ENCODE measurements at places on chromosomes 13 and 19.

- DNase-seq, result no peak
These were observed 26.7 kb upstream of the TDRD3 start for GRCh38 chr13:60370343-60370742.

GRCh38 chr13:113787694-113788093 lies 28.7 kb downstream of the TMEM255B start:
- DNase-seq, result no peak

DNA sequence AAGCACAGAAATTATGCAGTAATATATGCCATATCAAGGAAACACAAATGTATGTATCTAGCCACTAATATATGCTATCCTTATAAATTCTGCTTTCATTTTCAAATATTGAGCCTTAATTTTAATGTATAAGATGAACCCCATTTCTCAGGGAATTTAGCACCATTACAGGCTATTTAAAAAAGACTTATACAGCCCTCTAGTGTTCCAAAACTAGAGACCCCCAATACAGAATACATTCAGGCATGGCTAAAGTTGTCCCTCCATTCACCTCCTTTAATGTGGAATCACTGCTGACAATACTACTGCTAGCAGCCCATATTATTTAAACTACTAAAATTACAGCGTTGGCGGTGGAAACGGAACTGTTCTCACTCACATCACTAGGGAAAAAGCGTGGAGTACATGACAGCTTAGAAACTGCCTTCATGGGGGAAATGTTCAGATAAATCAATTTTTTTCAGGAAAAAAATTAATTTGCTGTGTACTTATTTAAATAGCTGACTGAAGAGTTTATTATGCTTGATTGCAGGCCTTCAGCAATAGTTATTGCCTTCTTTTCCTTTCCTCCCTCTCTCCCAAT lies 541.0 kb downstream of the PCDH9 start:
- no peak for DNase-seq

GRCh38 chr13:20565115-20565736 lies 1.7 kb upstream of the IFT88 start:
- no peak for DNase-seq

- no peak for DNase-seq
These were observed 24.2 kb downstream of the GAS6 start for GRCh38 chr13:113839536-113840204.

GRCh38 chr13:97834250-97834649 lies 119.2 kb upstream of the IPO5 start:
- no peak for DNase-seq

DNA sequence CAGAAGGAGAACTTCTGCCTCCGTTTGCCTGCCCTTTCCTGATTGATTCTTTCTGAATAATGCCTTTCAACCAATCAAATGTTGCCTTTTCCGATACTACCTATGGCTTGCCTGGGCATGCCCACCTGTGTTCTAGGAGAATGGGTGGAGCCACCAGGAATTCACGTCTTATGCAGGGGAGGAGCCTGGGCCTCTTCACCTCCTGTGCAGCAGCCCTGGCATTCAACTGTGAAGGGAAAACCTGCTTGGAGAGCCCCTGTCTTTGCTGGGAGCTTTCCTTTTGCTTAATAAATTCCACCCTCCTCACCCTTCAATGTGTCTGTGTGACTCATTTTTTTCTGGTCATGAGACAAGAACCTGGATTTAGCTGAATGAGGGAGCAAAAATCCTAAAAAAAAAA lies 730.7 kb downstream of the UQCRFS1 start:
- DNase-seq, result no peak

GRCh38 chr13:46721054-46721453 lies 75.9 kb downstream of the ESD start:
- DNase-seq, result no peak

- no peak for DNase-seq
These were observed 17.7 kb downstream of the MIER2 start for GRCh38 chr19:326871-327270.

- DNase-seq, result no peak
These were observed 795.9 kb upstream of the PCDH9 start for GRCh38 chr13:68026077-68026476.

DNA sequence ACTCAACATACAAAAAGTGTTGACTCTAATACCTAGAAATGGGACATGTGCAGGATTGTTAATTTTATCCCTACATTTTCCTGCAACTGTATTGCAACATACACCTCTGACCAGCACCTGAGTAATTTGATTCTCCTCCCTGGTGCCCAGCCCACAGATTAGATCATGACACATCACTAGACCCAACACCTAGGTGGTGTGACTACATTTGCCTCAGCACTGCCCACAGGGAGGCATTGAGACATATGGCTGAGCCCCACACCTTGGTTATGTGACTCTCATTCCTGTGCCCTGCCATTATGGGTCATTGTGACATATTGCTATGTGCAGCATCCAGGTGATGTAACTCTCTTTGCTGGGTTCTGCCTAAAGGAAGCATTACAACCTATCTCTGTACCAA lies 13.2 kb upstream of the ZNF254 start:
- DNase-seq, result peak; percentile 18

GRCh38 chr13:90768116-90768515 lies 579.4 kb upstream of the MIR17HG start:
- no peak for DNase-seq

- no peak for DNase-seq
These were observed 920 bp upstream of the UBE2L5 start for GRCh38 chr13:30421093-30422053.

DNA sequence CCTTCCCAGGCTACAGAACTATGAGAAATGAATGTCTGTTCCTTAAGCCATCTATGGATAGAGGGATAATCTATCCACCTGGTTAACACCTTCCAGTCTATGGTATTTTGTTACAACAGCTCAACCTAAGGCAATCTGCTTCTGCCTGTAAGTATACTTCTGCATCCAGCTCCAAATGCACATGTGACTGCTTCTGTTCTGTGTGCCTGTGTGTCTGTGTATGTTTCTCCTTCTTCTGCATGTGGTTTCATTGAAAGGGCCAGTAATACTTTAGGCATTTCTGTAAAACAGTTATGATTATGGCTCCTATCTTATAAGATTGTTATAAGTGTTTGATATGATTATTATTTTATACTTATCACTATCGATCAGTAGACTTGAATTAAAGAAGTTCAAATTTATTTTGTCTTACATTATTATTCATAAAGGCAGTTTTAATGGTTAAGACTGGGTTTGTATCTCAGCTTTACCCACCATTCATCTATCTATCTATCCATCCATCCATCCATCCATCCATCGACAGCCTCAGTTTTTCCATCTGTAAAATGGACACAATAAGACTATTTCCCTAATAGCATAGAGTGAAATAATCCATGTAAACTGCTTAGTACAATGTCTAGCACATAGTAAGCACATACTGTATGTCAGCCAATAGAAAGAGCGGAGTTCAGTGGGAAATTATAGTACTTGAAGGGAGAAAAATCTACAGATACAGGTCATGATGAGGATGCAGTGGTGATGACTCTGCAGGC lies 37.5 kb upstream of the TM9SF2 start:
- no peak for DNase-seq

DNA sequence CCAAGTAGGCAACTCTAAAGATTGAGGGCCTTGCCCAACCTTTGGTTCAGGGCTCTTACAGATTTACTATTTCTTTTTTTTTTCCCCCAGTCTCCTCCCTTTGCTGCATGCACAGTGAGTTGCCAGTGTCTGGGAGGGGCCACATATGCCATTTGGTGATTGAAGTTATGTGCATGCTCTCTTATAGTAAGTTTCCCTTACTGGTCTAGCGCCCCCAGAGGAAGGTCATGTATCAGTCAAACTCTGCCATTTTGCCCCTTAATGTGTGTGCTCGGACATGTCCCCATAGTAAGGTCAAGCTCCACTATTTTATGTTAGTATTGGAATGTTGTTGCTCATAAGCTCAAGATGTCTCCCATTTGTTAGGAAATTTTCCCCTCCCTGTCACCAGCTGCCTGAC lies 1138.0 kb upstream of the SLC10A2 start:
- no peak for DNase-seq

DNA sequence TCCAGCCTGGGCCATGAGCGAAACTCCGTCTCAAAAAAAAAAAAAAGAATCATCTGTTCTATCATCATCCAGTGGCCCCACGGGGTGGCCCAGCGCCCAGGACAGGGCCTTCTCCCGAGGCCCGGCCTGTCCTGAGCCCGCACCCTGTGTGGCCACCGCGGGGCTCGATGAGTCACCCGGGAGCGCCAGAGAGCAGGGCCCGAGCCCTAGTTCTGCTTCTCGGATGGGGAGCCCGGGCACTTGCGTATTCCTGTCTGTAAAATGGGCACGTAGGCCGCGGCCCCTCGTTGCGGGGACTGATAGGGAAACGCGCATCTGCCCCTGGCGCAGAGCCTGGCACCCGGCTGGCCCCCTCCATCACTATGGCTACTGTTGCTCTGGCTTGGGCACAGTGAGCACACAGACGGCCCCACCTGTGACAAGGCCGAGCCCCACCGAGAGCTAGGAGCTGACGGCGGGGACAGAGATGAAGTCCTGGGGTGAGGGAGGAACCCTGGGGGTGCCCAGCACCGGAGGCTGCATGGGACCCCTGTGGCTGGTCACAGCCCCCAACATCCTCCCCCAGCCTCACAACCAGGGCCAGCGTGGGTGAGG lies 21.3 kb upstream of the UQCR11 start:
- no peak for DNase-seq

GRCh38 chr19:2015608-2015950 lies at the start of gene BTBD2:
TSS of gene BTBD2 (minus strand) at chr19:2015714. CDS start at chr19:2015703, 11 bp downstream.
- no peak for DNase-seq

DNA sequence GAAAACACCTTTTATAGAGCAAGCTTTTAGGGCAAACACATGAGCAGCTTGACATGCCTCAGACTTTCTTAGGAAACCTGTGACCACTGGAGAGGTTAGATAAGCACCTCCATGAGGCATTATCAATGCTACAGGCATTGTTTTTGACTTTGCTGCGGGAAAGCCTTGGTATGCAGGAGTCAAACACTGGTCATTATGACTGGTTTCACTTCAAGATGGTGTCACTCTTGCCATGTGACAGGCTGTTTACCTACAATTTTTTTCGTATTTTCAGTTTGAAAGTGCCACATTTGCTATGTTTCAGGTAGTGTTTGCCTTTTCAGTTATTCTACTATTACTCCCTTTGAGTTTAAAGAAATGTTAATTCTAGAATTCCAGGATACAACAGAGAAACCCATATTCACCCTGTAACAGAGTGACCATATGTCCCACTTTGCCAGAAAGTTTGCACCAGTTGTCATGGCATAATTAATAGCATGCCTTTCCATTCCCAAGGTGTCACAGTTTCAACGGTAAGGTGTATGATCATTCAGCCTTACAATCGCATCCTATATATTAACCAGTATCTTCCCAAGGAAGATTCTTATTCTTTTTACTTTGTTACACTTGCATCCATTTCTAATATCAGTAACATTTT lies 33.0 kb downstream of the USP12 start:
- DNase-seq, result no peak

GRCh38 chr19:51627491-51628138 lies 2.6 kb downstream of the SIGLEC5 start:
- no peak for DNase-seq

DNA sequence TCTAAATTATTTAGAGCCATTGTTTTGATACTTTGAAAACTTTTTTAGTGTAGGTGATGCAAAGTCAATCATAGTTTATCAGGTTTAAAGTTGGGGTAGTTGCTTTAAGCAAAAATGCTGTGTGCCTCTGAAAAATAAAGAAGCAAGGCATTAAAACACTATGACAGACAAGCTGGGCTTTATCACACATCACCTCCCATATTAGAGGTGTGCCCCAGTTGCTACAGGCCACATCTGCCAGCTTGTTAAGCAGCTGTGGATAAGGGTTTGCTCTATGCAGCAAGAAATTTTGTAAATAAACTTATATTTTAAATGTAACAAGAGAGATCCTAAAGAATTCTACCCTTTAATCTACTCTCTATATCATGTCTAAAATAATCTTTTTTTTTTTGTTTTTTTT lies 255.8 kb downstream of the B3GLCT start:
- DNase-seq, result no peak

GRCh38 chr19:35135389-35135909 lies 590 bp upstream of the LGI4 start:
- peak; percentile 43 for DNase-seq

DNA sequence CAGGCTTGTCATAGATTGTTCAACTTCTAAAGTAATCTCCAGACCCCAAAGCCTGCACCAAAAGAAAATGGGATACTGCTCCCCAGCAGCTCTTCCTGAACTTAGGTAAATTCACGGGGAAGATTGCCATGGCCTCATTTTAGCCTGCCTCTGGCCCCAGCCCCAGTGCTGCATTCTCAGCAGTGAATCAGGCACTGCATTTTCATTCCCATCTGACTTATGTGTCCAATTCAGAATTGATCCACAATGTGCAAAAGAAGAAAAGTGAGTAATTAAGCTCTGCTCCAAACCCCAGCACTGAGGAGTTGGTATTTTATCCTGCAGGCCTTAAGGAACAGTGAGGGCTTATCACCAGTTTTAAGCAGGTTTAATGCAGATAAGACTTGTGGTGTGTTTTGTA lies 176.4 kb downstream of the KCTD12 start:
- DNase-seq, result no peak

DNA sequence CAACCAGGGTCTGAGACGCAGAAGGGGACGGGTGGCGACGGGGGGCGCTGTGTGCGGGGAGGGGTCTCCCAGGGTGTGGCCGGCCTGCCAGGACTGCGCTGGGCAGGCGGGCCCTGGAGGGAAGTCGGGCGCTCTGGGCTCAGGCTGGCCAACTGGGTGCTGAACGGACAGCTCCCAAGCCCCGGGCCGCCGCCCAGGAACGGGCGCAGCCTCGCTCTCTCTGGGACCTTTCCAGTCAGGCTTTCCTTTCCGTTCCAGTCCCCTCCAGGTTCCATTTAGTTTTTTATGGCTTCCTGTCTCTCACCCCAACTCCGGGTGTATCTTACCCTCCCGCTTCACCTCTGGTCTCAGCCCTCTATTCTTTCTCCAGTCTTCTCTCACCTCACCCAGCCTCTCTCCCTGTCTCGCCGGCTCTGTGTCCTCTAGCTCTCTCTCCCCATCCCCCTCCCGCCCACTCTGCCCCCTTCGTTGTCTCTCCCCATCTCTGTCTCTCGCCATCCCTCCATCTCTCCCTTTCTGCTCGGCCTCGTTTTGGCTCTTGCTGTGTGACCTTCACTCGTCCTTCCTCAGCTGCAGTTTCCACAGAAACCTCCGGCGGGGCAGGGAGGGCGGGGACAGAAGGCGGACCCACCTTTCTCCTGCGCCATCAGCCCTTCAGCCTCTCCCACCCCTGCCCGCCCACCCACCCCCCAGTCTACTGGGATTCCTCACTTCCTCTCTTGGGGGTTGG lies 3.3 kb upstream of the ATP1A3 start:
- DNase-seq, result no peak

GRCh38 chr13:40540328-40541044 lies 126.0 kb downstream of the FOXO1 start:
- no peak for DNase-seq

- DNase-seq, result no peak
These were observed 3.9 kb downstream of the C3 start for GRCh38 chr19:6716610-6716970.

GRCh38 chr19:35650581-35650980 lies 2.5 kb downstream of the COX6B1 start:
- no peak for DNase-seq

GRCh38 chr19:54573330-54573872 lies at the start of gene LILRA2:
TSS of gene LILRA2 (plus strand) at chr19:54573790. CDS start at chr19:54573879, 89 bp downstream.
- DNase-seq, result no peak

GRCh38 chr13:96816874-96817273 lies 177.4 kb downstream of the OXGR1 start:
- DNase-seq, result no peak

Data from stimulated activated CD8-positive, alpha-beta memory T cell treated with anti-CD3 and anti-CD28 coated beads, Interleukin-7, amount 100 ng/mL, for 48 hours (primary cell).